Panc1 (cell line): ENCODE measurements at places on chromosomes 11 and 22. TPM values are rescaled to one million over a fixed set of nuclear protein-coding genes. Genes with fewer than 3 reads are reported as not detected.

TRPM5 gene
- 0.08 TPM for total RNA-seq

ALG8 gene
- total RNA-seq: 97.0 TPM

SERHL2 gene
- total RNA-seq: 1.6 TPM

HEPHL1 gene
- not detected for total RNA-seq

UCP2 gene
- total RNA-seq: 68.8 TPM

GLB1L2 gene
- 10.4 TPM for total RNA-seq

SSH3 gene
- total RNA-seq: 79.8 TPM

MMP1 gene
- total RNA-seq: 0.15 TPM

ALDH3B2 gene
- not detected for total RNA-seq

GSTT2B gene
- total RNA-seq: 6.5 TPM

ZNF280B gene
- 0.10 TPM for total RNA-seq

ANGPTL5 gene
- not detected for total RNA-seq

GPR83 gene
- total RNA-seq: 0.05 TPM

GGTLC2 gene
- total RNA-seq: not detected

LRRC56 gene
- 9.8 TPM for total RNA-seq

NRIP3 gene
- 22.8 TPM for total RNA-seq

NF2 gene
- total RNA-seq: 190 TPM

LSP1 gene
- 0.90 TPM for total RNA-seq

OR51B2 gene
- not detected for total RNA-seq

CRELD2 gene
- 59.7 TPM for total RNA-seq

SLC37A2 gene
- total RNA-seq: 0.23 TPM

OR52H1 gene
- 0.15 TPM for total RNA-seq

NPAS4 gene
- total RNA-seq: 0.08 TPM

SPECC1L gene
- total RNA-seq: 43.3 TPM

DEFB131B gene
- total RNA-seq: not detected

CFAP300 gene
- total RNA-seq: 6.4 TPM

PGR gene
- not detected for total RNA-seq

PARVG gene
- total RNA-seq: 0.21 TPM

RAB36 gene
- total RNA-seq: 4.1 TPM

ALKBH3 gene
- 34.4 TPM for total RNA-seq

APOBEC3H gene
- not detected for total RNA-seq

FIBIN gene
- not detected for total RNA-seq

OR52I1 gene
- not detected for total RNA-seq

PKNOX2 gene
- total RNA-seq: not detected

THAP7 gene
- 23.5 TPM for total RNA-seq

TREH gene
- total RNA-seq: 0.05 TPM

DSCAML1 gene
- 1.6 TPM for total RNA-seq

TRIM49 gene
- not detected for total RNA-seq

H19 gene
- 1,268 TPM for total RNA-seq

APOL2 gene
- 34.4 TPM for total RNA-seq

CD3G gene
- 0.15 TPM for total RNA-seq

BEST1 gene
- total RNA-seq: 0.13 TPM

C11orf52 gene
- not detected for total RNA-seq

GGT1 gene
- total RNA-seq: 2.6 TPM
